ENCODE measurements at places on chromosomes 6 and 20.

DNA sequence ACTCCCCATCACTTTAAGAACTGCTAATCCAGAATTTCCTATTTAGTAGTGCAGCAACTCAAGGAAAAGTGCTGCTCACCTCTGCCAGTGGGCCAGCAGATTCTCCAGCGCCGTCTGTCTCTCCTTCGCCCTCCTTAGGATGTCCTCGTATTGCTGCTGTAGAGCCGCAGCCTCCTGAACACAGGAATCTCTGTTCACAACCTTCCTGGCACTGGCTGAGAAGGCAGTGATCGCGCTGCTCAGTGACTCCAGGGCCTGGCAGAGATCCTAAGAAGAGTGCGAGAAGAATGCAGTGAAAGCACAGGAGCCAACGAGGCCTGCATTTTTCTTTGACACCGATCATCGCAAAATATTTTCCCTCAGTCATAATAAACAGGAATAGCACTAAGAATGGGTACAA is 209.0 kb downstream of the SYNE1 start:
- DNase-seq: no peak

- DNase-seq: no peak
These were observed 251.0 kb downstream of the KHDC1L start for GRCh38 chr6:72974276-72974675.

GRCh38 chr6:32679492-32679891 is 13.0 kb upstream of the HLA-DQB1 start:
- no peak for DNase-seq

DNA sequence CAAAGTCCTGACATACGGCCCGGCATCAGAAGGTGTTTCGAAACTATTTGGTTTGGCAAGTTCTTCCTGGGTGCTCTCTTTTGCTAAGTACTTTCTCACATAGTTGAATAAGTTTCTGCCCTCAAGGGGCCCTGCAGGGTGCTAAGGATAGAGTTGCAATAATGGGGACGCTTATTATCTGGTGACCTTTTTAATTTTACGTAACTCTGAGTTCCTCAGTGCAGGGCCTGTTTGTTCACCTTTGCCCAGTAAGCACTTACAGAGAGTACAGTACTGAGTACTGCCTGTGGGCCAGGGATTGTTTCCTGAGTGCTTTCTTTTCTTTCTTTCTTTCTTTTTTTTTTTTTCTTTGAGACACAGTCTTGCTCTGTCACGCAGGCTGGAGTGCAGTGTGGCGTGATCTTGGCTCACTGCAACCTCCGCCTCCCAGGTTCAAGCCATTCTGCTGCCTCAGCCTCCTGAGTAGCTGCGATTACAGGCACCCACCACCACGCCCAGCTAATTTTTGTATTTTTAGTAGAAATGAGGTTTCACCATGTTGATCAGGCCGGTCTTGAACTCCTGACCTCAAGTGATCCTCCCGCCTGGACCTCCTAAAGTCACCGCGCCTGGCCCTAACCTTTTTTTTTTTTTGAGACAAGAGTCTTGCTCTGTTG is 4.5 kb upstream of the PXMP4 start:
- no peak for DNase-seq

GRCh38 chr6:127367023-127367375 is 23.6 kb upstream of the ECHDC1 start:
- no peak for DNase-seq

- no peak for DNase-seq
These were observed 2.5 kb downstream of the MEA1 start for GRCh38 chr6:43011207-43011606.

DNA sequence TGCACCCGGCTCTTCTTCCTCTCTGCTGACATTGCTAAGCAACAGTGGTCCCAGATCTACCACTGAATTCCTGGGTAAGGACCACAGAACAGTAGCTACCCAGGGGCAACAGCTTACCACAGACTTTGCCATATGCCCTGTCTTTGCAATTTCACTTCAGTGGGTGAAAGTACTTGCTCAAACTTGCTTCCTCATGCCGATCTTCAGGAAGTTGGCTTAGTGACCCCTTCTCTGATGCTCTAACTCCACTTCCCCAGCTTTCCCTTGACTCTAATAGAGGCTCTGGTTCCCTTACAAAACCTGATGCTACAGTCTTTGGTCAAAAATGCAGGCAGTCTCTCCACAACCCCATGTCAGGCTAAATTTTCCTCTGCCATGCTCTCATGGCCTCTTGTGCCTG is 3.3 kb upstream of the TAAR5 start:
- DNase-seq: no peak

- no peak for DNase-seq
These were observed 99.1 kb downstream of the ALDH8A1 start for GRCh38 chr6:134850721-134851305.

DNA sequence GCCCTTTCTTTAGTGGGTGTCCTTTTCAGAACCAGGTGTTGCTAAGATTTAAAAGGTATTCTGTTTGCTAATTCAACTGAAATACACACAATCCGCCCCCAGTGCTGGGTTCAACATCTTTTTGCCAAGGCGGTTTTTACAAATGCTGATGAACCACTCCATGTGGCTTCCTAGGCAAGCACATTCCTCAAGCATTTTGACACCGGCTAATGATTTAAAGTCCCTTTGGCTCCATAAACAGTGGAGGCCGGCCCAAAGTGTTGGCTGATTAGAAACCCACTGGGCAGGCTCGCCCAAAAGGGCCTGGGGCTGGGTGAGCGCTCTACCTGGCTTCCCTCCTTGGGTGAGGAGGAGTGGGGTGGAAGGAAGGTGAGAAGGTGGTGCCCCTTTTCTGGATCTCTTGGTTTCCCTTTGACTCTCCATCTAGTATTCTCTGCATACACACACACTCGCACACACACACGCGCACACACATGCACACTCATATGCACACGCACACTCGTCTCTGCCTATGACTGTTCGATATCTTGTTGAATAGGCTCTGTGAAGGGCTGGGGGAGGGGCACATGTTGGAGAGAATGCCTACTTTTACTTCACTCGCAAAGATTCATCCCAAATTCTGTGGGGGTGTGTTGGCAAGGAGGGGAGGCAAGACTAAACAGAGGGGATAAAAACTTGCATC is 66.7 kb upstream of the ARMC2 start:
- no peak for DNase-seq

DNA sequence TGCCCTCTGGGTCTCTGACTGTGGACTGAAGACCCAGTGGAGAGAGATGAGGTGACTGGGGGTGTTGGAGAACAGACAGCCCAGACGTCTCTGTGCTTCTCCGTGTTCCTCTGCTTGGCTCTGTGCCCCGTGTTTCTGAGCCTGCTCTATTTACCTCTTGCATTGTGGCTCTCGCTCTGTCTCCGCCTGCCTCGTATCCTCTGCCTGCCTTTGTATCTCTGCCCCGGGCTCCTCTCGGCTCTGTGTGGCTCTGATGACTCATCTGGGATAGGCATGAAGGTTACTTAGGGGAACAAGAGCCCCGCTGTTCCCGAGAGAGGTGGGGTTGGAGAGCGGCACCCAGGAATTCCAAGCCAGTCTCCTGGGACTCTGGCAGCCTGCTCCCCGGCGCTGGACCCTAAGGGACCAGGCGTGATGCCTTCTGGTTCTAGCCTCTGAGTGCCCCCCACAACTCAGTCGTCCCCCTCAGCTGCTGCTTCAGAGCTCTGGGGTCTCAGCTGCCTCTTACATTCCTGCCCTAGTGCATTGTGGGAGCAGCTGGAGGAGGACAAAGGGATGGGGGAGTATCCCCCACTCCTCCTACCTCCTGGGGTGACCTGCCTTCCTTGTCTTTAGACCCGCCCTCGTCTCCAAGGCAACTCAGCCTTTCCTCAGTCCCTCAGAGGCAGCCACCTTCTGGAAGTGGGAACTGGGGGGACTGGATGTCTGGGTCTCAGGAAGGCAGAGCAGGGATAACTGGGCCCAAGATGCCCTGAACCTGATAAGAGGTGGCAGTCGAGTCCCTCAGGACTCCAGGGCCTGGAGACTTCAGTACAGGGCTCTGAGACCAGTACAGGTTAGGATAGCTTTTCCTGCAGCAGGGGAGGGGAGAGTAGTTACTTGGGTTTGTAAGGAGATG is 1.9 kb downstream of the DDR1 start:
- no peak for DNase-seq

- no peak for DNase-seq
These were observed 23.1 kb downstream of the CRYBG1 start for GRCh38 chr6:106383573-106383972.

DNA sequence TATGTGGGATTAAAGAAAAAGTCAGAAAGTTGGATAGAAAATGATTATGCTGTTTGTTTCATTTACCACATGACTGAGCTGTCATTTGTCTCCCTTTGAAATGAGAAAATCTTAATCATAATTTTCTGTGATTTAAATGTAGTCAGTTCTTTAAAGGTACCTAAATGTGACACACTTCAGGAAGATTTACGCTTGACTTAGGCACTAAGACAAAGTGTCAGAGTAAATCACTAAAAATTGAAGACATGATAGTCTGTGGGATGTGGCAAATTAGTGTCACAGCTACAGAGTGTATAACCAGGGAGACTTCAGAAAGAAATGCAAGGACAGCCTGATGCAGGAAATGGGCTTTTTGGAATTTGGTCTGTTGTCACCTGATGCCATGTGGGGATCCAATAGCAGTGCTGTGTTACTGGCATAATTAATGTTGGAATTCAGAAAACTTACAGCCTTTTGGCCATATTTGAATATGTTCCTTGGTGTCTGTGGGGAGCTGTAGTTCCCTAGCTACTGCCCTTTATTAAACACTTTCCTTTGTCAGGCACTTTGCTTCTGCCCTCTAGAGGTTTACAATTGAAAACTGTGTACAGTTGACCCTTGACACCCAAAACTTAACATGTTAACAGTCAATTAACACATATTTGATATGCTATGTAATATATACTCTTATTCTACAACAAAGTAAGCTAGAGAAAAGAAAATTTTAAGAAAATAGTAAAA is 493.8 kb downstream of the UTRN start:
- no peak for DNase-seq

Data from tibial nerve (tissue), 4 donors.